Liver (tissue), 10 donors: ENCODE measurements at places on chromosomes 3 and 15.

DNA sequence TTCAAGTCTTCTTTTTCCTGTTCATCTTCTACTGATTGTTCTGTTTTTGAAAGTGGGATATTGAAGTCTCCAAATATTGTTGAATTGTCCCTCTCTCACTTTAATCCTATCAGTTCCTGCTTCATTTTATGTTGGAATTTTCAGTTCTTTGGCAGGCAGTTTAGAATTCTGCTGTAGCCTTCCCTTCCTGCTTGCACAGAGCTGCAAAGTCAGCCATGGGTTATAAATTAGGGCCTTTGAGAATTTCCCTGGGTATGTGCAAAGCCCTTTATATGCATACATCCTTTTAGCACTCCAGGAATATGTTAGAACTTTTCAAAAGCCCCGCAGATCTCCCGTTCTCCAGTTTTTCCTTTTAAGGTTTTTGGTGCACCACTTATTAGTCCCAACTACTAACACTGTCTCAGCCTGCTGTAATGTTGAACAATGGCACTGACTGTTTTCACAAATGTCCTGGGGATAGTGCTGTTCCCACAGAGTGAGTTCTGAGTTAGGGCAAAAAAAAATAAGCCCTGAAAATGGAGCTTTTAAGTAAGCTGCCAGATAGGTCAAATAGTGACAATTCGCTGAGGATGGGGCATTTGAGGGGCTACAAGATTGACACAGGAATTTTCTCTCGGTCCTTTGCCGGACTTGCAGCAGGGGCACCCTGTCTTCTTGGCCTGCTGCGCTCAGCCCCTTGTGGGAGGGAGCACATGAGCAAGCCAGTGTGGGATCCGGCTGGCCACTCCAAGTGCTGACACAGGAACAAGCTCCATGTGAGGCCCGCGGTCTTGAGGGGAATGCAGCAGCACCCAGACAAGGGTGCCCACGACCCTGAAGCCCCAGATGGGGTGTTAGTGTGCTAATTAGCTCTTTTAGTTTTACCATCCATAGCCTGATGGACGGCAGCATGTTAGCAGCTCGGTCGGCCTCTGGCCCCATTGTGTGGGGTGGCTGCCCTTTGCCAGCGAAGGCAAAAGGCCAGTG is 96.0 kb downstream of the VPS8 start:
- H3K27me3 ChIP-seq: no peaks in the 10 kb centered on the region
- no peak for DNase-seq
- peaks cover 3% of the 10 kb centered on the region for H3K36me3 ChIP-seq
- no peaks in the 10 kb centered on the region for H3K4me1 ChIP-seq
- H3K27ac ChIP-seq: no peak overlapping the region

GRCh38 chr3:107256963-107257362 is 120.3 kb upstream of the CCDC54 start:
- H3K4me3 ChIP-seq: no peak overlapping the region
- no peak overlapping the region for H3K27ac ChIP-seq
- no peaks in the 10 kb centered on the region for H3K27me3 ChIP-seq
- no peaks in the 10 kb centered on the region for H3K36me3 ChIP-seq
- H3K4me1 ChIP-seq: no peaks in the 10 kb centered on the region

DNA sequence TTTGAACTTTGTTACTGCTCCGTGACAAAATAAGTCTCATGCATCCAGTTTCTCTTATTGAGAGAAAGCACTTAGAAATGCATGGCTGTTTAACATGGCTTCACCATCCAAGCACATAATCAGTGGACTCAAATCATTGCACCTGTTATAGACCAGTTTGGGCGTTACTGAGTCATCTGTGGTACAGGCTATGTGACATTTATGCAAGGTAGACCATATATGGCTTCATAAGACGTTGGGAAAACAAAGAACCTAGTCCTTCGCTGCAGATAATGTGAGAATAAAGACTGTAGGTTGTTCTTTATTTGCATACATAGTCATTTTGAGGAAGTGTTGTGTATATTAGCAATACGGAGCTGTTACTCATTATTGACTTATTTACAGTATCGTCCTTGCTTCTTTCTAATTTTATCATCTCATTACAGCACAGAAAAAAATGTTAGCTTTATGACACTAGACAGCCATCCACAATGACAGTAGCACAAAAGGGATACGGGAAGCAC is 374.7 kb downstream of the IL5RA start:
- no peaks in the 10 kb centered on the region for H3K4me1 ChIP-seq
- no peak overlapping the region for H3K27ac ChIP-seq
- no peaks in the 10 kb centered on the region for H3K27me3 ChIP-seq
- H3K4me3 ChIP-seq: no peak overlapping the region
- DNase-seq: no peak
- no peaks in the 10 kb centered on the region for H3K36me3 ChIP-seq

- no peaks in the 10 kb centered on the region for H3K36me3 ChIP-seq
- H3K27ac ChIP-seq: no peak overlapping the region
- no peaks in the 10 kb centered on the region for H3K27me3 ChIP-seq
- H3K4me3 ChIP-seq: no peak overlapping the region
- H3K4me1 ChIP-seq: no peaks in the 10 kb centered on the region
Measured at GRCh38 chr3:168213920-168214319, 118.2 kb upstream of the GOLIM4 start.

- no peak overlapping the region for H3K27ac ChIP-seq
- H3K27me3 ChIP-seq: no peaks in the 10 kb centered on the region
- H3K4me1 ChIP-seq: no peaks in the 10 kb centered on the region
- no peak for DNase-seq
Measured at GRCh38 chr3:52393131-52393807, 51.6 kb downstream of the SEMA3G start.

DNA sequence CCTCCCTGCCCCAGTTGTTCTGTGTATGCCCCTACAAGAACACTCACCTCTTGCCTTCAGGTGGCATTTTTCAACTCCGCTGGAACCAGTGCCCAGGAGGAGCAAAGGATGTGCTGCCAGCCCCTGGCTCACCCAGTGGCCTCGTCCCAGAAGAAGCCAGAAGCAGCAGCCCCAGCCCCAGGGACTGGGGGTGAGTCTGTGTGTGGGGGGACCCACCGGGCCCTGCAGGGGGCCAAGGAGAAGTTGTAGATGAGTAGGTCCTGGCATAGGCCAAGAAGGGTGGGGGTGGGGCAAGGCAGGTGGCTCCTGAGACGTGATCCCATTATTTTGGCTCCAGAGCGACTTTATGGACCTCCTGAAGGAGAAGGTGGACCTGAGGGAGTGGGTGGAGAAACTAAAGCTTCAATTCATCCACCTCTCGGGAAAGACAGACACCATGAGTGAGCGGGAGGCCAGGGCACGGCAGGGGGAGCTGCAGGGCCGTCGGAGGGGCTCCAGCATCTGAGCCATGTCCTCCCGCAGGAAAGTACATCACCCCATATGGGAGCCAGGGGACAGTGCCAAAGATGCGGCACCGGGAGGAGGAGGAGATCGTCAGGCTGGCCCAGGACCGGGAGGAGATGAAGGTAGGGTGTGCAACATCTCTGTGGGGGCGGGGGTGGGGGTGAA is 29.3 kb downstream of the NGRN start:
- H3K4me1 ChIP-seq: no peaks in the 10 kb centered on the region
- DNase-seq: no peak
- H3K27me3 ChIP-seq: no peaks in the 10 kb centered on the region
- H3K4me3 ChIP-seq: no peak overlapping the region
- no peaks in the 10 kb centered on the region for H3K36me3 ChIP-seq

DNA sequence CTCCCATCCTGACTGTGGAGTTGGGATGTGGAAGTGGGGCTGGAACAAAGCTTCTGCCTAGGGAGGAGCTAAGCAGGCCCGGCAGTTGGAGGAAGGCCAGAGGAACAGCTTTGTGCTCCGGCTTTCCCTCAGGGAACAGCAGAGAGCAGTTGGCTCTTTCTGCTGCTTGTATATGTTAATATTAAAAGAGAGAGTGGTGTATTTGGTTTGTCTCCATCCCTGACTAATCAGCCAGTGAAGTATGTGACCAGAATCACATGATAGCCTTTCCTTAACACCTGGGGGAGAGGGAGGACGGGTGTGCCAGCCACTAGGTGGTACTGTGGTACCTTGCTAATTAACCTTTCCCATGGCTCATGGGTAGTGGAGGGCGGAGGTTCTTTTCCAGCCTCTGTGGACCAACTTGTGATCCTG is 10.0 kb downstream of the EIF2B5 start:
- no peaks in the 10 kb centered on the region for H3K27me3 ChIP-seq
- H3K4me3 ChIP-seq: no peak overlapping the region
- no peaks in the 10 kb centered on the region for H3K4me1 ChIP-seq
- no peak for DNase-seq

DNA sequence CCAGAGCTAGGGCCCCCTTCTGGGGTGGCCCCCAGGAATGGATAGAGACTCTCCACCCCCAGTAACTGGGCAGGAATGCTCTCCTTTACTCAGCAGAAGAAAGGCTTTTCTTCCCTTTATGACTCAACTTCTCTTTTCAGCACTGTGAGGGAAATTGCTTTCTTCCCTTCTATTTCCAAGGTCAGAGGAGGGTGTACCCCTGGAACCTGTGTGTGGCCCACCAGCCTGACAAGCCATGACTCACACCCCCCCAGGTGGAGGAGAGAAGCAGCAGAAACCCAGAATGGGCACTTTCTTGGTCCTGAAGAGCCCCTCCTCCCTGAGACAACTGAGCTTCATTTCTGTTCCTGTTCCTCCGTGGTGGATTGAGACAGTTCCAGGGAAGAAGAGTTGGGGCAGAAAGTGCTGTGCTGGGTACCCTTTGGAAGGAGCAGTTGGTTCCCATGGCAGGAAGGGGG is 2.7 kb upstream of the ANKRD63 start:
- DNase-seq: no peak
- no peak overlapping the region for H3K4me3 ChIP-seq
- H3K27me3 ChIP-seq: peaks cover 5% of the 10 kb centered on the region
- peaks cover 31% of the 10 kb centered on the region for H3K4me1 ChIP-seq
- no peak overlapping the region for H3K27ac ChIP-seq

DNA sequence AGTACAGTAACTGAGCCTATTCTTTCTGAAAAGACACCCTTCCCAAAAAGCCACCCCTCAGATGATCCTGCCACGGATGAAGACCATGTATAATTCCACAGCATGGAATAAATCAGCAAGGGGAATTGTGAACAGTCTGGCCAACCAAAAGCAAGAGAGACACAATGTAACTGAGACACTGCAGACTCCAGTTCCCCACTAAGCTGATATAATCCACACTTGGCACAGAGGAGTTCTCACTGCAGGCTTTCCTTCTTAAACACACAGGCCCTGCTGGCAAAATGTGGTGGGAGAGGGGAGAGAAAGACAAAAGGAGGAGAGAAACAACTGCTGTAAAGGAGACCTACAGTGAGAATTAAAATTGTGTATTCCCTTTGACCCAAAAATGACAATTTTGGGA is 12.7 kb downstream of the GPR156 start:
- no peak overlapping the region for H3K27ac ChIP-seq
- no peaks in the 10 kb centered on the region for H3K36me3 ChIP-seq
- no peak overlapping the region for H3K4me3 ChIP-seq
- H3K27me3 ChIP-seq: peaks cover 4% of the 10 kb centered on the region

- no peaks in the 10 kb centered on the region for H3K4me1 ChIP-seq
- H3K4me3 ChIP-seq: no peak overlapping the region
- no peak for DNase-seq
- H3K27ac ChIP-seq: no peak overlapping the region
- no peaks in the 10 kb centered on the region for H3K27me3 ChIP-seq
Measured at GRCh38 chr3:53551324-53551723, 56.9 kb downstream of the CACNA1D start.

GRCh38 chr15:44058126-44058525 is 136.9 kb downstream of the FRMD5 start:
- H3K27me3 ChIP-seq: no peaks in the 10 kb centered on the region
- DNase-seq: no peak
- H3K36me3 ChIP-seq: no peaks in the 10 kb centered on the region

DNA sequence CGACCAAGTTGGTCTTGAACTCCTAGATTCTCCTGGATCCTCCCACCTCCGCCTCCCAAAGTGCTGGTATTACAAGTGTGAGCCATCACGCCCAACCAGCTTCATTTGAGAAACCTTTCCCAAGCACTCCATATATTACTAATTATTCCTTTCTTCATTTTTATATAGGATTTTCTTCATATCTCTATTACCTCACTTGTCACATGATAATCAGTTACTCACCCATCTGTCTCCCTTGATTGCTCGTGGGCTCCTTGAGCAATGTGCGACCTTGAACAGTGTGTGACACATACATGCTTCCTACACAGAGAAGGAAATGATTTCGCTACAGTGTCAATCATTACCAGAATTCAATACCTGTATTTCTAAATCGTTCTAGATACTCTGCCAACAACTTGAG is 110.7 kb upstream of the C2CD4B start:
- H3K4me1 ChIP-seq: no peaks in the 10 kb centered on the region
- DNase-seq: no peak
- no peaks in the 10 kb centered on the region for H3K27me3 ChIP-seq
- no peak overlapping the region for H3K4me3 ChIP-seq

GRCh38 chr15:70762469-70763119 is 764 bp downstream of the UACA start:
- no peaks in the 10 kb centered on the region for H3K36me3 ChIP-seq
- H3K4me1 ChIP-seq: peaks cover 38% of the 10 kb centered on the region
- peak; percentile 40 for DNase-seq
- peak overlapping the region; percentile 76 for H3K4me3 ChIP-seq

DNA sequence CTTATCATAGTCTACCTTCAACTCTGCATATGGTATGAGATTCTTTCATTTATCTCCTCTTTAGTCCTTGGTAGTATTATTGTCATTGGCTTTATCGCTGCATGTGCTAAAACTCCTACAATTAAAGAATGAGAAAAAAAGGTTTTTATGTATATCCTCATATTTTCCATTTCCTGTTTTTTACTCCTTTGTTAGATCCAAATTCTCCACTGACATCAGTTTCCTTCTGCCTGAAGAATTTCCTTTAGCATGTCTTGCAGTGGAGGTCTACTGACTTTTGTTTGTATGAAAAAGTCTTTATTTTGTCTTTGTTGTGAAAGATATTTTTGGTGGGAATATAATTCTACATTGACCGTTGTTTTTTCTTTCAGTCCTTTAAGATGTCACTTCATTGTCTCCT is 81.0 kb upstream of the TNIK start:
- no peak for DNase-seq
- no peak overlapping the region for H3K4me3 ChIP-seq
- no peak overlapping the region for H3K27ac ChIP-seq

- H3K27me3 ChIP-seq: no peaks in the 10 kb centered on the region
- H3K36me3 ChIP-seq: no peaks in the 10 kb centered on the region
- no peak overlapping the region for H3K4me3 ChIP-seq
- no peak overlapping the region for H3K27ac ChIP-seq
- no peak for DNase-seq
Measured at GRCh38 chr3:74559261-74559660, 55.2 kb downstream of the CNTN3 start.

DNA sequence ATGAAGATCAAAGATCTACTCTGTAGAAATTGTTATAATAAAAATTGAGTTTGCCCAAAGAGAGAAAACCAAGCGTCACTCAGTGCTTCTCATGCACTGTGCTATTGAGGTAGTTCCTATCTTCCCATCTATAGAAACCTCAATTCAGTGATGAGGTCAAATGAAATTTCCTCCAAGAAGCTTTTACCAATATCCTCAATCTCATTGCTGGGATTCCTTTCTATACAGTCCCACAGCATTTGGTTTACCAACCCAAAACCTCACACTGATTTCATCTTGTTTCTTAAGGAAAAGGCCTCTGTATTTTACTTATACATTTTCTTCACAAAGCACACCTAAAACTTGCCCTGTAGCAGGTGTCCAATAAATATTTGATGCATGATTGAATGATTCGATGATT is 147.2 kb downstream of the ALCAM start:
- peaks cover 5% of the 10 kb centered on the region for H3K4me1 ChIP-seq
- no peaks in the 10 kb centered on the region for H3K36me3 ChIP-seq
